ENCODE measurements at places on chromosomes 3 and 15.

GRCh38 chr15:66022163-66022525 lies 152.9 kb downstream of the RAB11A start:
- no peak for DNase-seq

GRCh38 chr3:143586576-143586975 lies 261.7 kb downstream of the SLC9A9 start:
- DNase-seq = no peak

DNA sequence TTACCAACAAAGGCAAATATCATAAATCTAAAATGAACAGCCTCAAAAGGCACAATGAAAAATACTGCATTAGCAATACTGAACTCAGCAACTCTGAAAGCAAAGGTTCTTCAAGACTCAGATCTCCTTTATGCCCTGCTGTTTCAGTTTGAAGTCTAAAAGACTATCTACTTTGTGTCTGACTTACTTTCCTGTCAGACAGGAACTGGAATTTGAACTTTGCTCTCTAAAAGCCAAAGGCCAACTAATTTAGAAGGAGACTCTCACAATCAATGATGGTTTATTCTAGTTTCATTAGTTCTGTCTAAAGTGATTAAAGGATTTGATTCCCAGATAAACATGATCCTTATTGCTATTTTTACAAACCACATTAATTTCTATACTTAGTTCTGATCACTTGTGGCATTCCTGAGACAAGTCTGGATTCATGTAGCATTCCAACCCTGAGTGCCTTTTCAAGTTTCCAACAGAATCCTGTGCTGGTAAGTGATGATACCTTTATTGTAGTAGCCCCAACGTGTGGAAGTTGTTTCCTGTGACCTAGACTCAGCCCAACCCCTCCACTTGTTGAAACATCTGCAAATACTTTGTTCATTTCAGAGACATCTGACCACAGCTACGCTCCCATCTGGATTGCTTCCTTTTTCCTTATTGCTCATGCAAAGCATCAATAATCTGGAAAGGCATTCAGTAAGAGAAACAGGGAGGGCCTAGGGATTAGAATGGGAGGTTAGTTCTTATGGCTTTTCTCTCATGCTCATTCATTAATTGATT lies 14.9 kb upstream of the LEKR1 start:
- DNase-seq = no peak

GRCh38 chr15:95284933-95285421 lies 1045.5 kb upstream of the NR2F2 start:
- no peak for DNase-seq

DNA sequence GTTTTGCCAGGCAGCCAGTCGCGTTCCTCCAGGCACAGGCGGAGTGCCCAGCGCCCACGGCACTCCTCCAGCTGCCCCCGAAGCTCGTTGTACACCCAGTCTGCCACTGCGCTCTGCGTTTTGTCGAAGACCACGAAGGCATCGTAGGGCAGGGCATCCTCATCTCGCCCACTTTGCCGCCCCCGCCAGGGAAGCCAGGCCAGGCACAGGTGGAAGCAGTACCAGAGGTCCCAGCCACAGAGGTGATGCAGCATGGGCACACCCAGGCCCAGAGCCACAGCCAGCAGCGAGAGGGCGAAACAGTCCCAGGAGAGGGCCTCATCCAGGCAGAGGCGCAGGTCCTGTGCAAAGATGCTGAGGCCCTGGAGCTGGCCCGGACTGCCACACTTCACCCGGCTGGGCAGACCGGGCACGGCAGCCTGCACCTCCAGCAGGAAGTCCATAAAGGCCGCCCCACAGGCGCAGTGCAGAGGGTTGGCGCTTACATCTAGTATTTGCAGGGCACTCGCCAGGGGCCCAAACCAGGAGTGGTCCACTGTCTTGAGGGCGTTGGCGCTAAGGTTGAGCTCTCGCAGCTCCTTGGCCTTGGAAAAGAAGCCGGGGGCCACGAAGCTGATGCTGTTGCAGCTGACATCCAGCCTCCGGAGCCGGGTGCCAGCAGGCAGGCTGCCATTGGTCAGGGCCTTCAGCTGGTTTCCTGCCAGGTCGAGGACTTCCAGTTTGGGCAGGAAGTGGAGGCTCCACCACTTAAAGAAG lies 3.7 kb downstream of the TLR9 start:
- no peak for DNase-seq

DNA sequence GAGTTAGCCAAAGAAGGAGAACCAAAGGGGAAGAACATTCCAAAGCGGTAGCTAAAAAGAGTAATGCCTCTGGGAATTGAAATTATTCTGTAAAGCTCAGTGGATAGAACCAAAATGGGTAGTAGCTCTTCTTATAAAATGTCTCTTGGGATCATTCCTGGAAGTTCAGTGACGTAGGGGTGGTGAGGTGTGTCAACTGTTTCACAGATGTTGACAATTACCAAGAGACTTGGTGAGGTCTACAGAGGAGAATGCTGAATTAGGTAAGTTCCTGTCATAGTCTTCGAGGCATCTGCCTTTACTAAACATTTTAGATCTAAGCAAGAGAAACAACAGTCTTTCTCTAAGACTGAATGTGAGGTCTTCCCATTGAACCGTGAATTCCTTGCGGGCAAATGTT lies 67.8 kb downstream of the TPRG1 start:
- DNase-seq = no peak

DNA sequence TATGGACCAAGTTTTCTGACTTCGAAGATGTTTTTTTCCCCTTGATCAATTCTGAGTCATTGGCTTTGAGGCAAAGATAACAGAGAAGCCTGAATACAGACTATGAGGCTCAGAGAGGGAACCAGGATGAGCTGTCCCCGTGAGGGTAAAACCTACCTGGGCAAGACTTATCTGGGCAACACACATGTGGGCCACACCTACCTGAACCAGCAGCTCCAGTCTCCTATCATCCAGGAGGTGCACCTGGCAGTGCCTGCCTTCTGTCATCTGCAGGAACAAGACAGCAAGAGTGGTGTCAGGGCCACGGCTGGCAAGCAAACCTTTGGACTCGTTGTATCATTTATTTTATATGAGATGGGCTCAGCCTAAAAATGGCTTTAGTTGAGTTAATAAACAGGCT lies 72.6 kb downstream of the FRMD4B start:
- no peak for DNase-seq

GRCh38 chr3:171122861-171123260 lies 96.3 kb upstream of the SLC2A2 start:
- DNase-seq = no peak

- DNase-seq = no peak
Observed at GRCh38 chr3:42166662-42167300, 75.6 kb downstream of the TRAK1 start.

GRCh38 chr3:187567021-187567420 lies 103.2 kb downstream of the SST start:
- DNase-seq = no peak

DNA sequence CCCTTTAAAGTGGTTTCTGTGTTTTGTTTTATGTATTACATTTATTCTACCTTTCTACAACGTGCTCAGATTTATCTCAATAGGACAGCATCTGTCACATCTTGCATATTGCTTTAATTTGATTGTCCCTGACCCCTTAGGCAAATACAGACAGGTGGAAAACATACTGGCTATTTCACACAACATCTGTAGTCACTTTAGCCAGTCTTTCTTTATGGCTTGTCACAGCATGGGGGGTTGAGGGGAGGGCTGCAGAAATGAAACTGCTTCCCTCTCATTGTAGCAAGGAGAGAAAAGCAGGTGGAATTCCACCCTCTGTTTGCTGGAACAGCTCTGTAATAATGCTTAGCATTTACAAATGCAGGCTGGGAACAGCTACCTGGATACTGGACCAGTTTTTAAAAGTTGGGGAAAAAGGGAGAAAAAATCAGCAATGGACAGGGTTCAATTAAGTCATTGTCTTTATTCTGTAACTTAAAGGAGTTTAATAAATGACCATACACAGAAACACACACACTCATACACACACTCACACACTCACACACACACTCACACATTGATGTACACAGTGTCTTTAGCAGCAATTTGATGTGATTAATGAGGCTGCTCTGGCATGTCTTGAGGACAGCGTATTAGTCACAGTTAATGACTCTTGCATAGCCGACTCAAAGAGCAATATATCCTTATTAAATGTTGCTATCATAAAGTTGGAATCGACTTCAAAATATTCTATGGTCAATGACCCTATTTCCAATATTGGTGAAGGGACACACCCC lies 283.7 kb upstream of the GBE1 start:
- DNase-seq = no peak

DNA sequence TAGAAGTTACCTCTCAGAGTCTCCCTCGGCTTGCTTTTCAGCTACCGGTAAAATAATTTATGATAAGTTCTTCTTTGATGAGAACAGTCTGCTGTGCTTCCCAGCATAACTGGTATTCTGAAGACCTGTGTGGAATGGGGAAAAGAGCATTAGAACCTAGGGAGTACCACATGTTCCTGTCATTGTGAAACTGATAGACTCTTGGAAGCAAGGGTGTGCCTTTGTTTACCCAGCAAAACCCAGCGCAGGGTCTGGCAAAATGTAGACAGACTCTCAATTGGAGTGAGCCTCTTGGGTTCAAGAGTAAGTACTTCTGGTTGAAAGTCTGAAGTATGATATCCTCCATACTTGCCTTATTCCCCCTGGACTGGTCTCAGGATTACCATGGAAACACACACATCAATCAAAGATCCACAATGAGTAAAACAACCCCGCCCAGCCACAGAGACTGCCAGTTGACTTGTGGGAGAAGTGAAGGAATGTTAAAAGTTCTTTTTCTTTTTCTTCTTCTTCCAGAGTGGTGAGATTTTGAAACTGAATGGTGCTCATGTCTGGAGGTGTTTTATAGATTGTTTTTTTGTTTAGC lies 652.4 kb upstream of the NAALADL2 start:
- DNase-seq = no peak

DNA sequence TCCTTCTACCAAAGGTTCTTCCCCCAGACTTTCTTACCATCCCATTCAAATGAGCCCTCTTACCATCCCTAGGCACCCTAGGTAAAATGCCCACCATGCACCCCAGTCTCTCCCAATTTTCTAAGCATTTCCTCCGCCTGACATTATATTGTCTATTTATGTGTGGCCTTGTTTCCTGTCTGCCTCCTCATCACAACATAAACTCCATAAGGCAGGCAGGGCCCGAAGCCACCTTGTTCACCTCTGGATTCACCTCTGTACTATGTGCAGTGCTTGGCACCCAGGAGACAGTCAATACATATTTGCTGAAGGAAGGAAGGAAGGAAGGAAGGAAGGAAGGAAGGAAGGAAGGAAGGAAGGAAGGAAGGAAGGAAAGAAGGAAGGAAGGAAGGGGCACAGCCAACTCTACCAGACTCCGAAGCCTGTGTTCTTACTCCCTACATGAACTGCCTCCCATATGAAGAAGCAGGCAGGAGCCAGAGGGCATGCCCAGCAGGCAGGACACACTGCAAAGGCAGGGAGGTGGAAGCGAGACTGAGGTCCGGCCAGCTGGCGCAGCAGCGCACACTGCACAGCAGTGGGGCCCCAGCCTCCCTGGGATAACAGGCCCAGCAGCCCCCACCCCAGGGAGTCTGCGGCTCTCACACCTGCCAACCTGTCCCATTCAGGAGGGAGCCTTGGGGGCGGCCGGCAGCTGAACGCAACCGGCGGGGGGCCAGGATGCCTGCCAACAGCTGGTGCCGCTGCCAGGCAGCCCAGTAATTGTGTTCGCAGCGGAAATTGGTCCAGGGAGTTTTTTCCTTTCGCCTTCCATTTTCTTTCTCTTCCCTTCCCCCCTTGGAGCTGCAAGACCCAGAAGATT lies 106.0 kb upstream of the LINGO1 start:
- DNase-seq = no peak

DNA sequence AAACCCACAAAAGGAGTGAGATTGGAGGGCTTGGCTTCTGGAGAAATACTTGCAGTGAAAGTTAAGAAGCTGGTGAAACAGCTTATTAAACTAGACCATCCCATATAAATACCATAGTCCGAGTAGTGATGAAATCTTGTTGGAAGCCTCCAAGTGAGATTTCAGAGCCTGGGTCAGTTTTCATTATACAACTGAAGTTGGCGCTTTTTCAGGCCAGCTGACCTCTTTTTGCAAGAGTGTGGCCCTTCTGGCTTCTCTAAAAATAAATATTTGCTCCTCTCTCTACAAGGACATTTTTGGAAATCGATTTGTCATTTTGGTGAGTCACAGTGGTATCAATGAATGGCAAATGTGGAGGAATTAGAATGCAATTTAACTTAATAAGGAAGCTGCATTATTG lies 51.2 kb upstream of the THRB start:
- DNase-seq = no peak

- DNase-seq = no peak
Observed at GRCh38 chr15:66611257-66612053, 45.7 kb upstream of the LCTL start.

DNA sequence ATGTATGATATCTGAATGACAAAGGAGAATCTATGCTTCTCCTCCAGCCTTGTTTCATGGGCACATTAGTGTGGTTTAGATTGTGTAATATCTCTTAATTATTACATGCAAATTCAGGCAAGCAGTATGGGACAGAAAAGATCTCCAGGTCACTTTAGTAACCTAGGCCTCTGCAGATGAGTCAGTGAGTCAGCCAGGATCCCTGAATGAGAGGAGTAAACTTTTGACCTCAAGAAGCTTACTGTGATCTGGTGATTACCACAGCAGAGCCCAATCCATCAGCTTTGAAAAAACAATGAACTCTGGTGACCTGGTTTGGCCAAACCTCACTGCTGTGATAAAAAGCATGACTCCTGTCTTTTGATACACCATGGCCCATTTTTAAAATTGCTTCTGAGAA lies 107.8 kb downstream of the LRRN1 start:
- DNase-seq = no peak

GRCh38 chr15:66008940-66009562 lies 139.8 kb downstream of the RAB11A start:
- DNase-seq = no peak

GRCh38 chr3:133452641-133453319 lies 52.9 kb downstream of the BFSP2 start:
- DNase-seq = no peak

DNA sequence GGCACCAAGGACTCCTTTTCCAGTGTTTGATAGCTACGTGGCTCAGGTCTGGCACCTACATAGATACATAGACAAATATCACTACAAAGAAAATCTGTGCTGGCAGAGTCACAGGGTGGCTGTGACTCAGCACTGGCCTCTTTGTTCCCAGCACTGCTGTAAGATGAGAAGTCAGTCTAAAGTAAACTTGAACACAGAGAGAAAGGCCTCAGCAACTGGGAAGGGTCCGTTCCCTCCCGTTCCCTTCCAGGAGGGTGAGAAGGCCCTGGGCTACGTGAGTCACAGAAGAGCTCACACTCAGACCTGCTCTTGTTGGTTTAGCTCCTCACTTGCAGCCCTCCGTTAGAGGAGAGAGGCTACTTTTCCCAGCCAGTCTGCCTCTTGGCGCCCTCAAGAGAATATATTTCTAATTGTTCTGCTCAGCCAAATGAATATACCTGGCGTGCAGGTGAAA lies 23.1 kb downstream of the ANXA2 start:
- DNase-seq = no peak

GRCh38 chr3:2888592-2888991 lies 221.6 kb downstream of the IL5RA start:
- no peak for DNase-seq

- DNase-seq = peak; percentile 70
Observed at GRCh38 chr15:64460724-64461720, 644 bp downstream of the ZNF609 start.

All from GM13977 (cell line).